Activated T-cell treated with anti-CD3 and anti-CD28 coated beads for 1 hour (primary cell): ENCODE measurements at places on chromosomes 7 and 10.

- no peak for DNase-seq
Measured at GRCh38 chr7:139727151-139727705, 50.6 kb downstream of the HIPK2 start.

DNA sequence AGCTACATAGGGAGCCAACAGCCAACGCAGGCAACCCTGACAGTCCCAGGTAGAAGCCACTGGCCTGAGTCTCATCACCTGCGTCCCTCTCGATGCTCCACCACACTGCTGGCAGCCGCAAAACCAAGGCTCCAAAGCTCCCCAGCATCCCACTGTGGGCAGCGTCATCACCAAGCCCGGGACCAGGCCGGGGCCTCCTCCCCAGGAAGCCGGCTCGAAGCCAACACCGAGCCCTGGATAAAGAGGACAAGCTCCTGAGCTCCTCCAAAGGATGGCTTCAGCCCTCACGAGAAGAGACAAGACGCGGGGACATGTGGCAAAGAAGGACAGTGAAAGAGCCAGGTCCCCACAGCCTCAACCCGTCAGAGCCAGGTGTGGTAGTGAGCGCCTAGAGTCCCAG, 23.9 kb downstream of the PARD3 start:
- no peak for DNase-seq

DNA sequence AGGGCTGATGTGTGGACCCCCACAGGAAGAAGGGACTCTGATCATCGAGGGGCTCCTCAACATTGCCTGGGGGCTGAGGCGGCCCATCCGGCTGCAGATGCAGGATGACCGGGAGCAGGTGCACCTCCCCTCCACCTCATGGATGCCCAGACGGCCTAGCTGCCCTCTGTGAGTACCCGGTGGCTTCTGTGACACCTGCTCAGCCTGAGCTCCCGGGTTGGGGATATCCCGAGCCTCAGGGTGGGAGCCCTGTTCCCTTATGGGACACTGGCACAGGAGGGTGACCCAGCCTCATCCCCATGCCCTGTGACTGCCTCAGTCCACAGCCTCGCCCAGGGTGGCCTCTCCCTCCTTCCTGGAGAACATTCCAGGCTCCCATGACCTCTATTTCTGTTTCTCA, 3.9 kb upstream of the DEPP1 start:
- DNase-seq = no peak

- DNase-seq = no peak
Measured at GRCh38 chr10:48503293-48503911, 101.5 kb downstream of the ARHGAP22 start.

DNA sequence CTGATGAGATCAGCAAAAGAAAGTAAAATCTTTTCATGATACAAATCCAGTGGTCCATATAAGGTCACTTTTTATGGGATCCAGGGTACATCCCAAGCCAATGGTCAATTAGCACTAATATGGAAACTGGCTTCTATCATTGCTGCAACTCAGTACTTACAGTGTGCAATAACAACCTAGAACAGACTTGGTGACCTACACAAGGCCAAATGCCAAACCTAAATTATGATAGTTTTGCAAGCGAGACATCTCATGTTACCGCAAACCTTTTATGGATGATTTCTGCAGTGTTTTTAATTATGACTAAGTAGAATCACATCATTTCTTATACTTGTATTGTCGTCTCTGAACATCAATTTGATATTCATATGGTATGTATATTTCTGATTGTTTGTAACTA, 583.5 kb upstream of the SEMA3D start:
- DNase-seq = no peak

- no peak for DNase-seq
Measured at GRCh38 chr7:3229904-3230470, 71.1 kb upstream of the SDK1 start.

DNA sequence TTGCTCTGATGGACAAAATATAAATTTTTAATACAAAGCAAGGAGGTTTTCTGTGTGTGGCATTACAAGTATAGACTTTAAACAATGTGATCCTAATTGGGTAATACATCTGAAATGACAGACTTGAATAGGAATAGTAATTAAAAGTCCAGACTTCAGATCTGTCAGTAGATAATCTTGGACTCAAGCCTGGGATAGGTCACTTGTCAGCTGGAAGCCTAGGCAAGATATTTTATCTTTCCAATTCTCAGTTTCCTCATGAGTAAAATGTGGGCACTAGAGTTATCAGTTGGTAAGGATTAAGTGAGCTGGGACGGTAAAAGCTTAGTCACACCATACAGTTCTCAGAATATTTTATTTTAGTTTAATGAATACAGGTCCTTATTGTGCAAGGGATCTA, 10.4 kb upstream of the ZMYND11 start:
- no peak for DNase-seq

DNA sequence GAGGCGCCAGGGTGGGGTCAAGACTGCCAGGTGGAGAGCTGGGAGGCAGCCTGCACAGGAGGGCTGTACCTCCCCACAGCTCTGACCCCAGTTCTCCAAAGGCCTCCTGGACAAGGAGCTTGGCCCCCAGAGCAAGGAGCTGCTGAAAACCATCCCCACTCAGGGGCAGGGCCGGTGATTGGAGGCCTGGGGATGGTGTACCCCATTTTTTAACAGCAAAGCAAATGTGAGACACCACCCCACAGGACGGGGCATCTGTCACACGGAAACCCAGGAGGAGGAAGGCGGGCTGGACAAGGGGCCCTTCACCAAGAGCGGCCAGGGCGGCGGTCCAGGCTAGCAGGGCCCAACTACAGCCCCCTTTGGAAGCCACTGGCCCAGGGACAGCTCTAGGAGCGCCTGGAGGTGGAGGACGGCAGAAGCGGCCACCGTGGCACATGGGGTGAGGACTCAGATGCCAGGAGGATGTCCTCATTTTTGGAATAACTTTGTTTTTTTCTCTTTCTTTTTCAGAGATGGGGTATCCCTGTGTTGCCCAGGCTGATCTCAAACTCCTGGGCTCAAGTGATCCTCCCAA, 56.4 kb upstream of the TNRC18 start:
- DNase-seq = no peak

DNA sequence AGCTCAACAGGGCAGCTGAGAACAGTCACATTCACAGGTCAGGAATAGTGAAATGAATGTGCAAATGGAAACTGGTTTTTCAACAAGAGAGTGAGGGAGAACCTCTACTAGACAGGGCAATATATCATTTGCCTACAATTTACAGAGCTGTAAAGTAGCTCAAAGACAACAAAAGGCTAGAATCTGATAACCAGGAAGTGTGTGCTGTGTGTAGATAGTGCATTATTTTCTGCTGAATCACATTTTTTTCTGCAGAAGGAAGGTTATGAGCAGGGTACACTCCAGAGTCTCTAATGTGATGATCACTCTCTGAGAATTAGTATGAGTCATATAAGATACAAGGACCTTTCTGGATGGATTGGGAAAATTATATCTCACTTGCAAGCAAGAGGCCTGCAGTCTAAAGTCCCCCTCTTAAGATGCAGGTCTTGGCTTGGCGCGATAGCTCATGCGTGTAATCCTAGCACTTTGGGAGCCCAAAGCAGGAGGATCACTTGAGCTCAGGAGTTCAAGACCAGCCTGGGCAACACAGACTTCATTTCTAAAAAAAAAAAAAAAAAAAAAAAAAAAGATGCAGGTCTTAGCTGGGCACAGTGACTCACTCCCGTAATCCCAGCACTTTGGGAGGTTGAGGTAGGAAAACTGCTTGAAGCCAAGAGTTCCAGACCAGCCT, 59.9 kb upstream of the COBL start:
- no peak for DNase-seq

DNA sequence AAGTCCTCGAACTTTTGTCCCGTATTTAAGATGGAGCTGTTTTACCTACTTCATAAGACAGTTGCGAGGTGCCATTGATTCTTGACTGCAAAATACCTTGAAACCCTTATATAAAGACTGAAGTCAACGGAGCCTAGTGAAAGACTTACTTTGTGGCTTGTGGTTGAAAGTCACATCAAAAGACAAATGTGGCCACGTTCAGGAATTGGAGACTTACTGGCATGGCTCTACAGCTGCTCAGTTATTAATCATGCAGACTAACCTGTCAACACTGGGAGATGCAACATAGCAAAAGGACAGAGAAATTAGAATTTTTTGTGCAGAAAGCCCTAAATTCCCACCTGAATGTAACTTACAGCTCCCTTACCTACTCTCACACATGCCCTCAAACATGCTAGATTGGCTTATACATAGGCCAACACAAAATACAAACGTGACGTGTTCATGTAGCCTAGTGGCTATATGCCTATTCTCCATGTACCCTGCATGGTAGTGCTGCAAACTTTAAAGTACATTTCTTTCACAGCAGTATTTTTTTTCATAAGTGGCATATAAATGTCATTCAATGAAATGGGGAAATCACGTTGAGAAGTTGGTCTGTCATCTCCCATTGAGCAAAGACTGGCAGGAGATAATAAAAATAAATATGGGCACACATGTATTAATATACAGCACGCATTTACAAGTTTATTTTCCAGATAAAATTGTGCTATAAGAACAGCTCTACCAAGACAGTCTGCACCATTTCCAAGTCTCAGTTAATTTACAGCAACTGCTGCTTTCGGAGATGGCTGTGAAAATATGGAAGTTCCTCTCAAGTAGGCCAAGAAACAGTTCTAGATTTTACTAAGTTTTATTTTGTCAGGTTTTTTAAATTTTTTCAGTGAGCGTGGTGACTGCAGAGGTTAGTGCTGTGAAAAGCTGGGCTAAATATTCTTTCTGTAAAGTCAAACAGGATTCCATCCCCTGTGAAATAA, 170.4 kb upstream of the C7orf33 start:
- no peak for DNase-seq

DNA sequence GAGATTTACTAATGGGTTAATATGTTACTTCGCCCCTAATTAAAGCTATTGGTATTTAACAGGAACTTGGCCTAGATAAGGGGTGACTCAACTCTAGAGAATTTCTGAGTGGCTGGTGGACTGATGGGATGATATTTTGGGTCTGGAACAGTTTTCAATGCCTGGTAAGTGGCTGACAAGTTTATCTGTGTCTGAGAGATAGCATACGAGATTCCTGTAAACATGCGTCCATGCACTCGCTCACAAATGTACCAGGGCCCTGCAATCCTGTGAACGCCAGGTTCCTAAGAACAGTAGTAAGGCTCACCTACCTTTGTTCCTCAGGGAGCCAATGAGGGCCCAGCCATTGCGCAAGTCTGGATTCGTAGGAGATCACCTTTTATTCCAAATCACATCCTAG, 683.8 kb upstream of the ANKRD30A start:
- no peak for DNase-seq

DNA sequence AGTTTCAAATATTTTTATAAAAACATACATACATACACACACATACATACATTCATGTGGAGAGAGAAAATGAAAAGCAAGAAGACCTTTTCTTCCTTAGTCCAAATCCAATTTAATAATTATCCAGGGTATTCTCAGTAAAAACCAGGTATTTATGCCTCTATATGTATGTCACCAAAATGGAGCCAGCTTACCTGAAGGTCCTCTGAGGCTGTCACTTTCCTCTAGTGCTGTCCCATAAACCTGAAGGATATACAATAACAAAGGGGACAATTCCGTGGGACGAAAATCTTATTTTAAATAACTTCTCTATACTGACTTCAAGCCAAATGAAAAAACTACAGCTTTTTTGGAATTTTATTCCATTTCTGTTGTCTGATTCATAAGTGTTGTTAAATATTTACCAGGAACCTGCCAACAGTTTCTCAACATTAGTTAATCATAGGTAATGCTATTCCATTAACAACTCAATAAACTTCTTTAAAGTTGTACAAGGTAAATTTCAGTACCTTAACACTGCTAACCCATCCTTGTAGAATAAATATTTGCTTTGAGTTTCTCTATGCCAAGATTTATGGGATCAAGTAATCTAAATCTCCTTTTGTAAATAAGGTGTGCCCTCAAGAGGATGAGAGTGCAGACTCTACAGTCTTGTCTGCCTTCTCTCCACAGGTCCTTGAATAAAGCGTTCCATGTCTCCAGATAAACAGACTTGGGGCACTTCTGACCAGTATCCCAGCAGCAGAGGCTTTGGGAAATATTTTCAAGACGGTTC, 260.3 kb downstream of the AHR start:
- DNase-seq = no peak

DNA sequence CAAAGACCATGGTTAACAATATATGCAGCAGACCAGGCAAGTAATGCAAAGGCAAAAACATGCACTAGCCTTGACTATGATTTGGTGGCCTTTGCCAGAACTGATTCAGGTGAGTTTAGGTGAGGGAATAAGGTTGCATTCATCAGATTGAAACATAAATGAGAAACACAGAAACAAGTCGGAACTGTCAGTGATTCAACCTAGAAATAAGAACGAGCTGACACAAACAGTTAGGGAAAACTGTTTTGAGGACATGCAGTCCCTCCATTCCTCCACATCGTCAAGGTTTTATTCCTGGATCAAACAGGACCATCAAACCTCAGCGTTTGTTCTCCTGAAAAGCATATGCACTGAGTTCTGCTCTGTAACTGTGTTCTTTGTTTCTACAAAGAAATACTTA, 1.8 kb downstream of the ZNF248 start:
- DNase-seq = no peak

DNA sequence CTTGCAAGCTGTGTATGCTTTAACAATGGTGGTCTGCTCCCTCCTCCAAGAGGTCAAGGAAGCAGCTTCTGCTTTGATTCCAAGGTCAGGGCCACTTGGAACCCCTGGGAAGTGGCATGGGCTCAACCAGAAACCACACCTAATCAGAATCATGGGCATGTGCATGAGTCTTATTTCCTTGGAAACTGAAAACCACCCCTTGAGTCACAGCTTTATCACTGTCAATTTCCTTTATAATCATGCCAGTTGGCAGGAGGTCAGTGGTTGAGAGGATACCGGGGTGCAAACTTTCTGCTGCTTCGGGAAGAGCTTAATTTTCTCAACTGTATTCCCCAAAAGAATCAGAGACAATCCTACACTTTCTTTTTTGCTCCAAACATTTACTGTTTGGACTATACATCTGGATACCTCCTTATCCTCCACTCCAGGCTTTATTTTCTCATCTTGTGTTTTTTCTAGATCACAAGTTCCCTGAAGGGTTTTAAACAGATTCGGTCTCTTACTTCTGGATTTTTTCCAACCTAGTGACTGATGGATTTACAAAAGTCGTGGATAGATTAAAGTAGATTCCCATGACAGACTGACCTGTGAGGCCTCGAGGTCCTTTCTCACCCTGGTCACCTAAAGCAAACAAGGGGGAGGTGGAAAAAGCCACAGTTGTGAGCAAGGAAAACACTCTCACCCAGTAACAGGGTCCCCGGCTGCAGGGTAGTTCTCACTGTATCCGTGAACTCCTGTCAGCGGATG, 36.0 kb downstream of the COL17A1 start:
- no peak for DNase-seq

- DNase-seq = no peak
Measured at GRCh38 chr10:132006966-132007365, 25.2 kb upstream of the BNIP3 start.
